ENCODE measurements at places on chromosomes 12 and 14.

GRCh38 chr12:104434129-104434528, 22.6 kb upstream of the CHST11 start:
- no peak for DNase-seq

DNA sequence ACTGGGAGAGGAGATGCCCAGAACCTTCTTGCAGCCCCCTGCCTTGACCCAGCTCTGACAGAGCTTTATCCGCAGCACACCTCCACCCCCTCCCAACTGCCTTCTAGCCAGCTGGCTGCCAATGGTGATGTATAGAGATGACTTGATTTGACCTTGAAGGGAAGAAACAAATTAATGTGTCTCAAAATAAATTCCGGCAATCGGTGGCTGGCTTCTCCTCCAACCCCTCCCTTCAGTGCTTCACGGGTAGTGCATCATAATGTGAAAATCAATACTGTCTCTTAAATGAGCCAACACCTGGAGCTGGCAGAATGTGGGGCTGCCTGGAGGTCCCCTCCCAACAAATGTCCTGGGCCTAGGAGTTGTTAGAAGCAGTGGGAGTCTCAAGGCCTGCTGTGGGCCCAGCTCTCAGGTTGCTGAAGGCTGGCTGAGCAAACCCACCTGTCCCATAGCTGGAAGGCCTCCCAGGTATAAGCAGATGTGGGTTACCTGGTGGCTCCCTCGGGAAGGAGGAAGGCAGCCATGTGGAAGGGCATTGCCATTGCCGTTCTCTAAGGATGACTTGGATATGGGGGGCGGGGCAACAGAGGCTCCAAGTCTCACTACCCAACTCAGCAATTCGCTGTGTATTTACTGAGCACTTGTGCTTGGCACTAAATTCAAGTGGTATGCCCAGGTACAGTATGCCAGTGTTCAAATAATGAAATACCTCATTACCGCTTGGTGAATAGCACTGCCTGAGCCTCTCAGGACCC, 23.2 kb downstream of the HSPB8 start:
- DNase-seq = no peak

DNA sequence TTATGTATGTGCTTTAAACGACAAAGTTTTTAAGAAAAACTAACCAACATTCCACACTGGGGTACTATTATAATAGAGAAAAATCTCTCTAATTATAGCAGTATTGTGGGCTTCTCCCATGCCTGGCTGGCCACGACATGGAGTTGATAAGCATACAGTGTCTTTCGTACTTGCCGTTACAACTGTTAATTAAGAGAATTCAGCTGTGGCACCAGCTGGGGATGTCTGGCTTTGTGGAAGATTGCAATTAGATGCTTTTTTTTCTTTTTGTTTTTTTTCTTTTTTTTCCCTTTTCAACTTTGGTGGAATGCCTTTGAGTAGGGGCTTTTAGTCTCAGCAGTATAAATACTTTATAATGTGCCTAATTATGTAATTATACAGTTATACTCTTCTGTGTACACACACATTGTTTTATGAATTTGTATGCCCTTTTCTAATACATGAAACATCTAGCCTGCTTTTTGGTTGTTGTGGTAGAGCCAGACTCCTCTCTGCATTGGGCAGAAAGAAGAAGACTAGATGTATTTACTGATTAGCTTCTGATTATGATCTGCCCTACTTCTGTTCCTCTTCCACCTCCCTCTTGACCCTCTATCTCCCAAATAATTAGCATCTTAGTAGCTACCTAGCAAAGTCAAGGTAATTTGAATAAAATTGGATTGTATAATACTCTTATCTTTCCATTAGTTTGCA, 76.4 kb downstream of the SUSD6 start:
- no peak for DNase-seq

DNA sequence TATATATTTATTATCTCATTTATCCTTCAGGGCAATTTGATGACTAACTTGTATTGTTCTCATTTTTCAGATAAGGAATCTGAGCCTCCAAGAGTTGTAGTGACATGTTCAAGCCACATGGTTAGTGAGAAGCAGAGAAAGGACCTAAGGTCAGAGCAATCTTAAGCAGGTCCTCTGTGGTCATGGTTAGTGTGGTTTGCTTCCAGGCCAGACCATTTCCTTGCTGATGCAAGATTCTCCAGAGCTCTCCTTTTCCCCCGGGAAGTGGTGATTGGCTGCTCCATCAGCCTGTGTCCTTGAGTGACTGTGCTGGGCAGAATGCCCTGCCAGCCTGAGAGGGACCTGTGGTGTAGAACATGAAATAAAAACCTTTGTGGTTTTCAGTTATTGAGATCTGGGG, 141.3 kb downstream of the KTN1 start:
- no peak for DNase-seq

DNA sequence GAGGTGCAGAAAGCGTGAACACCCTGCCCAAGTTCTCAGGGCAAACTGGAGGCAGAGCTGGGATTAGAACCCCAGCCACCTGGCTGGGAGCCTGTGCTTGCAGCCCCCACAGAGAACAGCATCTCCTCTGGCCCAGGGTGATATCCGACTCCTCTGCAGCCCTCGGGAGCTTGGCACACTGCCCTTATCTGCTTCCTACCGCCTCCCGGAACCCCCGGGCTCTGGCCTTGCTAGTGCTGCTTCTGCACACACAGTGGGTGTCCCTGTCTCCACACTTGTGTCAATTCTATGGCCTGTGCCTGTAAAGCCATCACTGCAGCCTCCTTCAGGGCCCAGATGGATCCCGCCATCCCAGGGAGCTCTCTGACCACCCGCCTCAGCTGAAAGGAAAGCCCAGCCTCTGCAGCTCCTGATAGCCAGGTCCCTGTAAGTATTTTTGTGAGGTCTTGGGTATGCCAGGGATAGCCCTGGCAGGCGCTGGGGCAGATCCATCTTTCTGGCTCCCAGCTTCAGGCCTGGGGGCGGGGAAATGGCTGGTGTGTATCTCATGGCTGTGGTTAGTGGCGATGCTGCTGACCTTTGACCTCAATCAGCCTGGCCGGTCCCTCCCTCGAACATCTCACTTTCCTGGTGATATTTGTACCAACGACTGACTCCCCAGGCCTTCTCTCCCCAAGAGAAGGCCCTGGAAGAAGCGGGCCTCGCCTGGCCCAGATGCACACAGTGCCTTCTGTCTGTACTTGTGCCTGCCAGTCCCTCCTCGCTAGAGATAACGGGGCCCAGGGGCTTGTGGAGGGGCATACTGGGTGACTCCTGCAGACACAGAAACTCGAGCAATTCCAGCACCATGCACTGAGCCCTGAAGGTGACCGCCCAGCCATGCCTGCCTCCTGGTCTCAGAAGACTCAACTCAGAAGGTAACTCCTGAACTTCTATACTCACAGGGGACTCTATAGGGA, 183.8 kb downstream of the CALM1 start:
- DNase-seq = no peak

GRCh38 chr12:54058128-54058768, 4.6 kb downstream of the HOXC4 start:
- DNase-seq = no peak

- DNase-seq = no peak
Observed at GRCh38 chr12:2555487-2556082, 239.2 kb upstream of the FKBP4 start.

GRCh38 chr12:50196537-50196936, 29.4 kb upstream of the CERS5 start:
- no peak for DNase-seq

DNA sequence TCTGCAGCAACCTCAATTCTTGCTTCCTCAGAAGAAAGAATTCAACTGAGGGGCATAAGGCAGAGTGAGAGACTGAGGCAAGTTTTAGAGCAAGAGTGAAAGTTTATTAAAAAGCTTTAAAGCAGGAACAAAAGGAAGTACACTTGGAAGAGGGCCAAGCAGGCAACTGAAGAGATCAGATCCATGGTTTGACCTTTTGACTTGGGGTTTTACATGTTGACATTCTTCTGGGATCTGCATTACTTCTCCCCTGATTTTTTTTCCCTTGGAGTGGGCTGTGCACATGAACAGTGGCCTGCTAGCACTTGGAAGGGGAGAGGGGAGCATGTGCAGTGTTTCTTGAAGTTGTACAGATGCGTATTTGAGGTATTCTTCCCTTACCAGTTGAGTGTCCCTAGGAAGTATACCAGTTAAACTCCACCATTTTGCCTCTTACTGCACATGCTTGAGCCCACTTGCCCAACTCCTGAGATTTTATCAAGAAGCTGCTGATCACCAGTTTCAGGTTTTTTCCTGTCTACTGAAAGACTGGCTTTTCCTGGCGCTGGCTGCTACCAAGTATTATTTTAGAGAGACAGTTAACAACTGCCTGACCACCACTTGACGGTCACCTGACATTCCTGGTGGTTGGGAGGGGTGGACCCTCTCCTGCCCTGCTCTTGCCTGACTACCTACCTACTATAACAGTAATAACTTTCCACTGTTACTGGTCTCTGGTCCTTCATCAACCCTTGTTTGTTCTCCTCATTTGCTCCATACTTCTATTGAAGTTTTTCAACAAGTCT, 26.0 kb upstream of the TMTC2 start:
- no peak for DNase-seq

GRCh38 chr14:60732840-60733483, 1.6 kb upstream of the MNAT1 start:
- no peak for DNase-seq

GRCh38 chr12:8045952-8046944, 13.7 kb downstream of the FOXJ2 start:
- peak; percentile 60 for DNase-seq

DNA sequence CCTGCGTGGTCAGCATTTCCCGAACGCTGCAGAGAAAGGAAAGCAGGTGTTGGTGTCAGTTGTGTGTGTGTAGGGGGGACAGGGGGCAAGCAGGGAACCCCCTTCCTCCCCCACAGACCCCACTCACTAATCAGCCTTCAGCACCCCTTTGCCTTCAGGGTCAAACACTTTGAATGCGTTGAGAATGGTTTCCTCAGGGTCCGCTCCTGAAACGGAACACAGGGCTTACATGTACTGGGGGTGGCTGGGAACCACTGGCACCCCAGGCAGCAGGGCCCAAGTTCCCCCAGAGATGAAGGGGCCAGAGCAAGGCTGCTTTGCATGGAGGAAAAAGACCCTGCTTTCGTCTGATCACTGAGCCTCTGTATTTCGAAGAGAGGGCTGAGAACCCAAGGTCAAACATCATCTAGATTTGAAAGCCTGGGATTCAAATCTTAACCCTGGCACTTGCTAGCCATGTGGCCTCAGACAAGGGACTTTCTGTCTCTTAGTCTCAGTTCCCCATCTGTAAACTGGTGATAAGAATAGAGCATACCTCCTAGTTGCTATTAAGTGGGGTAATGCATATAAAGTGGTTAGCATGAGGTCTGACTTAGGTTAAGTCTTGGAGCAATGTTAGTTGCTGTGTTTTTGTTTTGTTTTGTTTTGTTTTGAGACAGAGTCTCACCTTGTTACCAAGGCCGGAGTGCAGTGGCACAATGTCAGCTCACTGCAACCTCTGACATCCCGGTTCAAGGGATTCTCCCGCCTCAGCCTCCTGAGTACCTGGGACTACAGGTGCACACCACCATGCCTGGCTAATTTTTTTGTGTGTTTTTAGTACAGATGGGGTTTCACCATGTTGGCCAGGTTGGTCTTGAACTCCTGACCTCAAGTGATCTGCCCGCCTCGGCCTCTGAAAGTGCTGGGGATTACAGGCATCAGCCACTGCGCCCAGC, 7.0 kb downstream of the MYL2 start:
- no peak for DNase-seq

DNA sequence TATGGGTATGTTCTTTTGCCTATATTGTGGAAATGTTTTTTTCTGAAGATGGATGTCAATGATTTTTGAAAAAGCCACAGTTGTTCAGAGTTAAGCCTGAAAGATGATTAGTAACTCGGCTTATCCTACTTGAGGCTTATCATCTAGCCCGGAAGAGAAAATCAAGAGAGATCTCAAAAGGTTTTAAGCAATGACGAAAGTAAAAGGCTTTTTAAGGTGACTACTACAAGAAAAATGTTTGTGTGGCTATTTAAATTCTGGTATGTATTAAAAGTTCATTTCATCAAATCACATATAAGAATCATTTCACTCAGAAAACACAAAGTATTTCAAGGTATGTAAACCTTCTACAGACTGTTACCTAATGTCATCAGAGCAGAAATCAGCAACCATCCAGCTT, 40.2 kb downstream of the HEATR5A start:
- no peak for DNase-seq

- DNase-seq = no peak
Observed at GRCh38 chr14:97788364-97788763, 991.2 kb downstream of the VRK1 start.

- no peak for DNase-seq
Observed at GRCh38 chr14:77139540-77140358, 1.8 kb downstream of the ZDHHC22 start.

DNA sequence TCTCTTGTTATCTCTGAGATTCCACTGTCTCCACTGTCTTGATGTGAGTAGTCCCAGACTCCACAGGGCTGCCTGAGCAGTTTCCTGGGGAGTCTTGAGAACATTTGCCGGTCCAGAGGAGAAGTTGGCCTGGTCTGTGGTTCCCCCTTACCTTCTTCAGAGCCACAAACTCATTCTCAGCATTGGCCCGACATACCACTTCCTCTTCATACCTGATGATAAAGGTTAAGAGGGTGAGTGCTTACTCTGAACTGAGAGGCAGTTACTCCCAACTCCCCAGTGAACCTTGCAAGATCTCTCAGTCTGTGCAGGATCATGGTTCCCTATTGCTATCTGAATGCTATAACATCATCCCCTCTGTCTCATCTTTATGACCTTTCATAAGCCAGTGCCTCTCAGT, 2.6 kb downstream of the KRT84 start:
- DNase-seq = no peak

DNA sequence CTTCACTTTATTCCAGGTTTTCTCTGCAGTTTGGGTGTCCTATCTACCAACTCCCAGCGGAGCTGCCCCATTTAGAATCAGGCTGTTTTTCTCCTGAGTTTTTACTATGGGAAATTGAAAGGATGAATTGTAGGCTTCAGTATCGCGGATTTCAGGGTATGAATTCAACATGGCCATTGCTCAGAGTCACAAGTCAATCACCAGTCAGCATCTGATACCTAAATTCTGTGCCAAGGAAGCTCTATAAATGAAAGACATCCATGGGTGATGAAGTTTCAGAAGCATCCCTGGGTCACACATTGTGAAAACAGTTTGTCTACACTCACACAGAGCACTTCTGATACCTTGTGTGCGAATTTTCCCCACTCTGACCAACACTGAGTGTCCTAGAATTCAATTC, 35.8 kb upstream of the YY1 start:
- no peak for DNase-seq
